Activated T-helper 1 cell treated with anti-CD3 and anti-CD28 coated beads, Interleukin-12 subunit alpha, Interleukin-12 subunit beta, Interleukin-2, Interleukin-4 antibody, amounts not matched to agents 30 ng/mL and 10 ng/mL and 1 ng/mL, durations not matched to agents 14 hours and 24 hours and 36 hours (primary cell): ENCODE measurements at places on chromosomes 11 and 22. TPM values are rescaled to one million over a fixed set of nuclear protein-coding genes. Genes with fewer than 3 reads are reported as not detected.
A peak's percentile ranks its signal among the peaks of the same experiment; 100 is the strongest.

MYOD1 gene
- not detected in 2 replicates for total RNA-seq

DNA sequence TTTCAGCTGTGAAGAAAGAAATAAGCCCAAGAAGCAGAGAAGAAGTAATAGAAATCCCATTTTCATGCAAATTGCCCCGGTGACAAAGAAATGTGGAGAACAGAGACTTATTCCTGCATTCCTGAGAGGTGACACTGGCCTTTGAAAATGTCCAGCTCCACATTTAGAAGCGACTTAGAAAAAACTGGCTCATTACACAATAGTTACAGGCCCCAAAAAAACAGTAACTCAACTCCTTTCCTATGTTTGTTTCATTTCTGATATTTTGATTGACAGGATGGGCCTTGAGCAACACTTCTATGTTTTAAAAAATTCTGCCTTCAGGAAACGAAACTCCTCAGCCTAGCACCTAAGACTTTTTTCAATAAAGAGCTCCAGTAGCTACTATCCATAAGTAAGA is 726.9 kb upstream of the TENM4 start:
- H3K4me3 ChIP-seq = no peak overlapping the region
- no peaks in the 10 kb centered on the region for H3K27me3 ChIP-seq
- DNase-seq = no peak

GRCh38 chr11:99519095-99519494 is 498.3 kb downstream of the CNTN5 start:
- no peak overlapping the region for H3K27ac ChIP-seq
- no peak for DNase-seq
- no peak overlapping the region for H3K4me3 ChIP-seq
- no peaks in the 10 kb centered on the region for H3K27me3 ChIP-seq
- no peaks in the 10 kb centered on the region for H3K4me1 ChIP-seq
- no peaks in the 10 kb centered on the region for H3K36me3 ChIP-seq

TMEM121B gene
- total RNA-seq = 0.20 and 0.23 TPM in 2 replicates

GNG3 gene
- not detected in 2 replicates for total RNA-seq

DNA sequence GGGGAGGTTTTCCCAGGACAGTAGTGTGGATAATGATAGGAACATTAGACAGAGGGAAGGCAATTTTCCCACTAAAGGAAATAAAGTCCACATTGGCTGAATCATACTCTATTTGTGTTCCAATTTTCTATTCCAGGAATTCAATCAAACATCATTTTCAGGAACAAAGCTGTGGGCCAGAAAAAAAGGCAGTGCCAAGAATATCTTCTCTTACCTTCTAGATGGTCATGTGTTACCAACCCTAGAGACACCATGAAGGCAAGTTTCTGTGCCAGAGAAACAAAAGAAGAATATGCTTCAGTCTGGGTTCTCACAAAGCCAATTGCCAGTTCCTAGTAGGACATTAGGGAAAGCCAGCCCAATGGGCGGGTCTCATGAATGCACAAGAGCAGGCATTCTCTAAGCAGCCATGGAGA is 27.5 kb downstream of the LARGE2 start:
- no peaks in the 10 kb centered on the region for H3K4me1 ChIP-seq
- H3K36me3 ChIP-seq = peaks cover 23% of the 10 kb centered on the region
- no peak overlapping the region for H3K4me3 ChIP-seq
- no peak overlapping the region for H3K27ac ChIP-seq
- H3K27me3 ChIP-seq = no peaks in the 10 kb centered on the region
- no peak for DNase-seq

DNA sequence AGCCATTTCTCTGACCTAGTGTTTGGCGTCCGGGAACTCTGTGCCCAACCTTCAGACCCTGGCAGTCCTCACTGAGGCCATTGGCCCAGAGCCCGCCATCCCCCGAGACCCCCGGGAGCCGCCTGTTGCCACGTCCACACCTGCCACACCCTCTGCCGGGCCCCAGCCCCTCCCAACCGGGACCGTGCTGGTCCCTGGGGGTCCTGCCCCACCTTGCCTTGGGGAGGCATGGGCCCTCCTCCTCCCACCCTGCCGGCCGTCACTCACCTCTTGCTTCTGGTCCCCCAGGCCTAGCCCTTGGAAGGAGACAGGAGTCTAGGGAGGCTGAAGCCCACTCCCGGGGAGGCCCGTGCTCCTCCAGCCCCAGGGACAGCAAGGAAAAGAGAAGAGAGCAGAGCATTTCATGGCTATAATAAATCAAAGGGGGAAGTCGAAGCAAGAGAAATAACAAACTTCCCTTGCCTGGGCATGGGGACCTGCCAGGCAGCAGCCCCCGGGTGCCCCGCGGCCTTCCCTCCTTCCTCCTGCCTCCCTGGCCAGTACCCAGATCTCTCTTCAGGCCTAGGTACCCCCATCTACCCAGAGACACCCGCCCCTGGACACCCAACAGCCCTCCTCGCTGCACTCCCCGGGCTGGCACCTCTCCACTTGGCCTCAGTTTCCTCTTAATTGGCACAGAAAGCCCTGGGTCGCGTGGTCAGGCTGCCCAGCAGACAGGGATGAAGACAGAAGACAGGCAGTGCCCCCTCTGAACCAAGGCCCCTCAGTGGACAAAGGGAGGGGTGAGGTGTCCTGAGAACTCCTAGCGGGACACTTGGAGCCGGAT is 13.0 kb upstream of the SLC39A13 start:
- H3K36me3 ChIP-seq = no peaks in the 10 kb centered on the region
- H3K4me3 ChIP-seq = no peak overlapping the region
- peak overlapping the region; percentile 87 for H3K27ac ChIP-seq
- no peak for DNase-seq
- no peaks in the 10 kb centered on the region for H3K27me3 ChIP-seq
- H3K4me1 ChIP-seq = peaks cover 15% of the 10 kb centered on the region

- H3K4me3 ChIP-seq = no peak overlapping the region
- peaks cover 5% of the 10 kb centered on the region for H3K27me3 ChIP-seq
- H3K27ac ChIP-seq = no peak overlapping the region
- no peaks in the 10 kb centered on the region for H3K36me3 ChIP-seq
- H3K4me1 ChIP-seq = no peaks in the 10 kb centered on the region
- DNase-seq = no peak
Measured at GRCh38 chr11:59710136-59710847, 3.4 kb downstream of the OR10V1 start.

DNA sequence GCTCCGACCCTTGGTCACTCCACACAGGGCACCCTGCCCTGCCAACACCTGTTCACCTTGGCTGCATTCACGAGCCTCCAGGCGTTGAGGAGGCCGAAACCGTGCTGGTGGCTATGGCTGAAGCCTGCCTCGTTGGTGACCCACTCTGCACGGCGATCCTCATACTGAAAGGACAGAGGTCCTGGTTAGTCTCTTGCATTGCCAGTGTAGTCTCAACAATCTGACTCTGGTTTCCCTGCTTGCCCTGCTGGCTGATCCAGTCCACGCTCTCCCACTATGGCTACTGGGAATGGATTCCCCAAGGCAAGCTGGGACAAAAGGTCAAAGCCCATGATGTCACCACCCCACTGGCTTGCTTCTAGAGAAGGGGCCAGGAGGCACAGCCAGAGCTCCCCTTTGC is 12.9 kb downstream of the PCSK7 start:
- H3K36me3 ChIP-seq = peaks cover 58% of the 10 kb centered on the region
- H3K27me3 ChIP-seq = no peaks in the 10 kb centered on the region
- H3K4me3 ChIP-seq = no peak overlapping the region
- no peak for DNase-seq

- no peak overlapping the region for H3K27ac ChIP-seq
- no peaks in the 10 kb centered on the region for H3K36me3 ChIP-seq
Measured at GRCh38 chr11:134658481-134659225, 246.6 kb upstream of the B3GAT1 start.

GRCh38 chr11:81237139-81237538 is 1496.5 kb downstream of the FAM181B start:
- H3K27ac ChIP-seq = no peak overlapping the region
- H3K27me3 ChIP-seq = no peaks in the 10 kb centered on the region
- no peaks in the 10 kb centered on the region for H3K36me3 ChIP-seq
- no peaks in the 10 kb centered on the region for H3K4me1 ChIP-seq
- no peak for DNase-seq

DNA sequence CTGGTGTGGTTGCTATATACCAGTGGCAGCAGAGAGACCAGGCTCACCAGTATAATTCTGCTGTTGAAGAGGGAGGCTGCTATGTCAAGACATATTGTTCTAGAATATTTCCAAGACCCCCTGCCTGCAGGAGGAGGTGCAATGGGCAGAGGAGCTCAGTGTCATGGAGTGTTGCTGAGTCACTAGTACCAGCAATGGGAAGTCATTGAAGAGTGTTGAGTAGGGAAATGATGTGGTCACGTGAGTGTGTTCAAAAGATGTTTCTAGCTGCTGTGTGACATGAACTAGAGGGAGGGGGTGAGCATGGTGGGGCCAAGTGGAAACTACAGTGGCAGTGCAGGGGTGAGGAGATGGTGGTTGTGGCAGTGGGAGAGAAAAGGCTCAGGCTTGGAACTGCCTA is 76.3 kb upstream of the BIRC3 start:
- no peak overlapping the region for H3K4me3 ChIP-seq
- no peak overlapping the region for H3K27ac ChIP-seq

PTPRCAP gene
- total RNA-seq = 108 and 109 TPM in 2 replicates

DNA sequence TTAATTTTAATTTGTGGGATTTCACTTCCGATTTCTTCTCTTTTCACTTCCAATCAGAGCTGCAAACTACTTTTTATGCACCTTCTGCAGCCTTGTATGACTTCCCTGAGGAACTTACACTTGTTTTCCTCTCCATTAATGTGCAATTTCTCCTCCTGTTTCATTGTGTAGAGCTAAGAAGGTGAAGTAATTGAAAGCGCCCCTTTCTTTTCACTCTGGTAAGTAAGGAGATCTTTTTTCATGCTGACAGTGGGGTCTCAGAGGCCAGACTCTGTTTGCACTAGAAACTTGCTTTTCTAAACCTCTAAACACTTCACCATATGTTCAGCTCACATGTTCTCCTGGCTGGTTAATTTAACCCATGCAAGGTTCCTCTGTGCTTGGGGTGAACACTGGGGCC is 117.0 kb downstream of the FANCF start:
- DNase-seq = no peak
- H3K27ac ChIP-seq = no peak overlapping the region
- H3K27me3 ChIP-seq = peaks cover 6% of the 10 kb centered on the region

DNA sequence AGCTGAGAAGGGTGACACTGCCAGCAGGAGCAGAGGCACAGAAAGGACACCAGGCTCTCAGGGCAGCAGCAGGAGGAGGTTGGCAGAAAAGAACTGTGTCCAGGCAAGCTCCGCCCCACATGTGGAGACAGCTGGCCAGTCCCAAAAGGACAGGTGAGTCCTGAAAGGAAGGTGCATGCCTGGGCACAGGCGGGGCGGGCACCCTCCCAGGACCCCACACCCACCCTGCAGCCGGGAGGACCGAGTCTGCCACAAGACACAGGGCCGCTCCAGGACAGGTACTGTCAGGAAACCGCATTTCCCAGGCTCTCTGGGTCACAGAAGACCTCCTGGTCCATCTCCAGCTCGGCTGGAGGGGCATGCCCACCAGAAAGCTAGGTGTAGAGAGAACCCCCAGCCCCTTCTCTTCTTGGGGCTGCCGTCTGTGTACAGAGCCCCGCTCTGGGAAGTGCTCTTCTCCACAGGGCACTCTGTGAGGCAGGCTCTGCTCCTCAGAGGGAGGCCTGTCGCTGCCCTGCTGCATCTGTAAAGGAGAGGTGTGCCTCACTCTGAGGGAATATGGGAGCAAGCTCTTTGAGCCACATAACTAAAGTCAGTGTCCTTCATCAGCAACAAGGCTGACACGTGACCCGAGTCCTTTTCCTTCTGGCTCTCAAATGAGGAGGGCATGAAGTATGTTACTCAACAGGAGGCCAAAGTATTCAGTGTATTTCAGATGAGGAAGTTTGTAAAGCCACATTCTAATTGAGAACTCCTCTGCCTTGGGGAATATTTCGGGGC is 50.5 kb downstream of the CLTCL1 start:
- H3K4me3 ChIP-seq = no peak overlapping the region
- H3K27ac ChIP-seq = no peak overlapping the region

- H3K4me3 ChIP-seq = no peak overlapping the region
- DNase-seq = no peak
- no peaks in the 10 kb centered on the region for H3K27me3 ChIP-seq
- H3K4me1 ChIP-seq = peaks cover 8% of the 10 kb centered on the region
Measured at GRCh38 chr11:93143800-93144199, 54.0 kb downstream of the SLC36A4 start.

DNA sequence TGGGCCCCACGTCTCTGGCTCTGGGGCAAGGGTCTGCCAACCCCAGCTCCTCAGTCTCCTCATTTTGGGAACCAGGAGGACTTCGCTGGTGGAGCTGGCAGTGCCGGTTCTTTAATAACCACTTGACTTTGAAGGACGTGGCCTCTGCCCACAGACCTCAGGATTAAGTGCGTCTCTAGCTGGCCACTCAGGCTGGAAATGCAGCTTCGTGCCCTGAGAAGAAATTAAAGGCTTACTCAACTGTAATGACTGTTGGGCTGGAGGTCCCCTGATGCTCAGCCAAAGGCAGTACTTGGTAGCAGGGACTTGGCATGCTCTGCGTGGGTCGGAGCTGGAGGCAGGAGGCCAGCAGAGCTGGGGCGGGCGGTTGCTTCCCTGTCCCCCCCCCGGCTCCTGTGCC is 16.7 kb upstream of the PARVG start:
- H3K4me3 ChIP-seq = no peak overlapping the region
- H3K27me3 ChIP-seq = no peaks in the 10 kb centered on the region
- peaks cover under 1% of the 10 kb centered on the region for H3K36me3 ChIP-seq
- H3K4me1 ChIP-seq = no peaks in the 10 kb centered on the region

PRDM11 gene
- 1.3 and 2.2 TPM in 2 replicates for total RNA-seq

DNA sequence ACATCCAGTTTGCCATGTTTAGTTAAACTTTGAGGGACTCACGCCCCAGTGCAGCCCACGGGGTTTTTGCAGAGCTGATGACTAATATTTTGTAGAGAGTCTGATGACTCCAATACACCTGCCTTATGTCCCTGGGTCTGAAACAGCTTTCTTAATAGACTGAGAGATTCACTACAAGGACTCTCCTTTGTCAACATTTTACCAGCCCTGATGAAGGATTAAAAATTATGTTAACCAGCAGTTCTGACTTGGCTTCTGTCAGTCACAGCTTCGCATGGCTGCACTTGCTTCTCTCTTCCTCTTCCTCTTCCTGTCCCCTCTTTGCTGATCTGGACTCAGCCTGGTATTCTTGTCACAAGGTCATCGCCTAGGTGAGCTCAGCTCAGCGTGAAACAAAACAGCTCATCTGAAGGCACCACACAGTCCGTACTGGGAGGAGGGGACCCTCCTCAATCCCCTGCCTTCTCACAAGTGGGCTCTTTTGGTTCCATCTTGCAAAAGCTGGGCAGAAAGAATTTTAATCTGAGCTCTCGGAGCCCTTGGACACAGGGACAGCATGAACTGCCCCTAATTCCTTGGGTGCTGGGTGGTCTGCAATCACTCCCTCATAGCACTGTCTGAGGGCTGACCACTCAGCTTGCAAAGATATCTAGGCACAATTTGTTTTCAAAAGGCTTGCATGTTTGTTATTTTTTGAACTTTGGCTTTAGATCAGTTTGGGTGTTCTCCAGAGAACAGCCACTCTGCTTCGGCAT is 38.1 kb upstream of the POU2AF1 start:
- H3K4me1 ChIP-seq = peaks cover 73% of the 10 kb centered on the region
- H3K27ac ChIP-seq = peak overlapping the region; percentile 94
- peak overlapping the region; percentile 48 for H3K4me3 ChIP-seq
- H3K36me3 ChIP-seq = peaks cover 5% of the 10 kb centered on the region
- no peaks in the 10 kb centered on the region for H3K27me3 ChIP-seq

POLD3 gene
- total RNA-seq = 50.1 and 52.7 TPM in 2 replicates

BCO2 gene
- 0.49 and 1.6 TPM in 2 replicates for total RNA-seq
